ENCODE measurements at places on chromosomes 7 and 10. TPM values are rescaled to one million over a fixed set of nuclear protein-coding genes. Genes with fewer than 3 reads are reported as not detected.

DNA sequence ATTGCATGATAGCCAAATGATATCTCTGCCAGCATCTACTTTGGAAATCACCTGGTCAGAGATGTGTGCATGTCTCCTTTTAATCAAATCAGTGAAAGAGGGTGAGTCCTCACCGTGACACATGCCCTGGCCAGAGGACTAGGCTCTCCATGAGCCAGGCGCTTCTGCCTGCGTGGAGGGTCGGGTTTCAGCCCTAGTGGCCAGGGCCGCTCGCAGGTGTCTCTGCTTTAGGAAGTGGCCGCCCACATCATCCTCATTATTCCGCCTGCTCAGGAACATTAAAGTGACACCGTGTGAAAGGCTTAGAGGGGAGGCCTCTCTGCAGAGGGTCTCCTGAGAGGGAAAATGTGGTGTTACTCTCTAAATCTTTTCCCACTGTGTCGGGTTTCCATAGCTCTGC lies 173.6 kb upstream of the PRKCQ start:
- no peak for DNase-seq

DNA sequence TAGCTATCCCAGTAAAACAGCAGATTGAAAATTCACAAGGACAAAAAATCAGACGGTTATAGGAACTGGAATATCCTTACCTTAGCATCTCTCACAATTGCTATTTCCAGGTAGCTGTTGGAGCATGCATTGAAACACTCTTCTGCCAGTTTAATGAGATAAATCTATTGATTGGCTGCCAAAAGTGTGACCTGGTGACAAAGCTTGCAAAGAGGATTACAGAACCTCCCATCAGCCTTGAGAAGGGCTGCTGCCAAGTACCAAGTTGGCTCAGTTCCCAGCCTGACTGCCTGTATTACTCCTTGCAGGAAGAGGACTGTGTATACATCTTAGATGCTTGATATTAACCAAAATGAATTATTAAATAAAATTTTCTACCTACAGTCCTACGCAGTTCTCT lies 5.1 kb downstream of the PRLHR start:
- no peak for DNase-seq

- DNase-seq, result no peak
Observed at GRCh38 chr7:148662646-148663045, 36.1 kb upstream of the CUL1 start.

- no peak for DNase-seq
Observed at GRCh38 chr10:12717981-12718707, 283.4 kb downstream of the CCDC3 start.

- DNase-seq, result no peak
Observed at GRCh38 chr10:127738512-127739424, 1.8 kb downstream of the FOXI2 start.

GRCh38 chr7:158063850-158064610 lies 523.6 kb downstream of the PTPRN2 start:
- DNase-seq, result no peak

DNA sequence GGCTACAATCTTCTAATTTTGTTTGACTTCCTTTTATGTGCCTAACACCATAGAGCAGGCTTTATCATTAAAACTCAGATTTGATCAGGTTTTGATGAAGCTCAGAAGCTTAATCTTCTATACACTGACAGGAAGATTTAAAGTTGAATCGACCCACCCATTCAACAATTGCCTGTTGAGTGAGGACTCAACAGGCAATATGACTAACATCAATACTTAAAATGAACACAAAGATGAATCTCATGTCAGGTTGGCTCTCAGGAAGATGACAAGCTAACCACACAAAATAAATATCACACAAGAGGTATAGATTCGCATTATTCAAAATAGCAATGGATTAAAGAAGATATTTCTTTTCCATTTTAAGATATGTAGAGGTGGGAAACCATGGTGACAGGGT lies 36.7 kb upstream of the SNX13 start:
- DNase-seq, result no peak

- DNase-seq, result no peak
Observed at GRCh38 chr7:96004578-96004977, 232.2 kb downstream of the DYNC1I1 start.

- no peak for DNase-seq
Observed at GRCh38 chr7:155918720-155919390, 106.6 kb upstream of the SHH start.

DNA sequence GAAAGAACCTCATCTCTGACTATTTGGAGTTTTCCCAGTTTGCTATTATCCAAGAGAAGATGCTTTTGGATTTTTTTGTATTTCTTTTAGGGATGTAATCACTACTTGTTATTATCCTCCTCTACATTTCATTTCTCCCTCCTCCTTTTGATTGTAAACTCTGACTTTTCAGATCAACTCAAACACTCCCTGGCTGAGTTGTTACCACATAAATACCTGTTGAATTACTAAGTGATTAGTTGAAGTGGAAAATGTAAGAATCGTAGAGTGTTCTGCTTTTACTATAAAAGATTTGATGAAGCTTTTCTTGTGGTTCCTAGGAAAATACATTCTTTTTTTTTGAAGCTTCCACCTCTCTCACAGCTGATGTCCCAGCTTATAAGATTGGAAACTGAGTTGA lies 164.1 kb upstream of the C1GALT1 start:
- no peak for DNase-seq

DNA sequence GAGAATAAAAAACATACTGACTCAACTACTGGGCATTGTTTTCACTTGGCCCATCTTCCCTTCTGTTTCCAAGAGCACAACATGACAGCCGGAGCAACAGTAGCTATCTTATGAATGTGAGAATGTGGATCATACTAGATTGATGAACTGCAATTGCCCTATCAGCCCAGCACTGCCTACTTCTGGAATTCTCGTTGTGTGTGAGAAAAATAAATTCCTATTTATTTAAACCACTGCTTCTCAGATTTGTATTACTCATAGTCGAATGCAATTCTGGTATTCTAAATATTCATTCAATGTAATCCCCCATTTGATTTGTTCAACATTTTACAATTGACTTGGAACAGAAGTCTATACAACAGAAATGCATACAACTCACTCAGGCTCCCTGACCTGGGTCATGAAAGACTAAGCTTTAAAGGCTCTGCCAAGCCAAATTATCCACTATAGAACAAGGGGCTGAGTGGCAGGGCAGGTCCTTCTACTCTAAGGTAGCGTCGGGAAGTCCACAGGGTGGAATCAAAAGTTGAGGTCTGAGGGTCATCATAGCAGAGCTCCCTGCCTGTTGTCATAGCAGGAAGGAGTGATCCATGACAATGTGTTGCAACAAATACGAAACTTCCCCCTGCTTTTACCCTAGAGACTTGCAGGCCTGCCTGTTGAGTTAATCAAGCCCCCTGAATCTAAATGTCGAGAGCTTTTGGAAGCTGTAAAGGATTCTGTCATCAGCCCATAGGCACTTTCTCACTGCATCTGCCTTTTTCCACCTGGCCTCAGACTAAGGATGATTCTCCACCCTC lies 12.4 kb upstream of the JAZF1 start:
- no peak for DNase-seq

- DNase-seq, result no peak
Observed at GRCh38 chr7:70975754-70976153, 156.2 kb upstream of the GALNT17 start.

DNA sequence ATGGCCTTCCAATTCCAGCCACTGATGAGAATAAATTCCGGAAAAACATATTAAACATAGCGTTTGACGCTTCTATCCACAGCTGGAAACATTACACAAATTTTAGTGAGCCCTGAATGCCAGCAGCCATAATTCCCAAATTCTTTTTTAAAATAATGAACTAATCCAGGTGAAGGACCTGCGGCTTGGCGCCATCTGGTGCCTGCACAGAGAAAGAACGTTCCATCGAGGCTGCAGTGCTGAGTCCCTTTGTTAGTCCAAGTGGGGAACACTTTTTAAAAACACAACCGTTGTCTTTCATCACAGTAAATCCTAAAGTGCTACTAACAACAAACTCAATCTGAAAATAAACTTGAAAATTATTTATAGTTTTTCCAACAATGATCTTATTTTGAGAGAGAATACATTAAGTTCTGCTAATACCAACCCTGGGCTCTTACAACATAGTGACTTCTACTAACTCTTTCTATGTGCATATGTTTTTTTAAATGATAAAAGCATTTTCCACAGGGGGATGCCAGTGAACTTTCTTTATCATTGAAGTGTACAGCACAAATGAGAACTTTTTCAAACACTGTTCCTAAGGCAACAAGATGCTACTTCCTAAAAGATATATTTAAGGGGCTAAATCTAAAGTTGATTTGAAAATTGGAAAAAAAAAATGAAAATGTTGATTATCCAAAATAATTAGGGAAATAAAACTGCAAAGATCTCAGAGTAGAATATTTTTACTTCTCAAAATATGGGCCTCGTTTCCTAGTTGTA lies 166.9 kb upstream of the RNF32 start:
- no peak for DNase-seq

DNA sequence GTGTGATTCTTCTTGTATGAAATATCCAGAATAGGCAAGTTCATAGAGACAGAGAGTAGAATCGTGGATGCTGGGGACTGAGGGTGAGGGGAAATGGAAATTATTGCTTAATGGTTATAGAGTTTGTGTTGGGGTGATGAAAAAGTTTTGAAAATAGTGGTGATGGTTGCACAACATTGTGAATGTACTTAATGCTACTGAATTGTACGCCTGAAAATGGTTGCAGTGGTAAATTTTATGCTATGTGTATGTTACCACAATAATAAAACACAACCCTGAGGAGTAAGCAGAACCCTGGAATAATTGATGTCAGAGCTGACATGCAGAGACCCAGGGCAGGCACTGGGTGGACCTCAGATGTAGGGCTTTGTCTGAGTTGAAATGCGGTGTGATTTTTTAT lies 57.6 kb downstream of the TACR2 start:
- no peak for DNase-seq

DNA sequence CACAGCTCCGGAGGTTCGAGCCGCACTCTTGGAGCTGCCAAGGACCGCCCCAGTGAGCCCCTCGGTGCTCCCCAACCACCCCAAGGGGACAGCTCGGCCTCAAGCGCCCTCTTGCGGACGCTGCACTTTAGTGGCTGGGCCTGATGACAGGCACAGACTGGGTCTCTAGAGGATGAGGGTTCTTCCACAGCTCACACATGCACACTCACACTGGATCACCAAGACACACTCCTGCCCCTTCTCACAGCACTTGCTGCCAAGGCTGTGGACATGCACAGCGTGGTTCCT lies 2.1 kb downstream of the RET start:
- no peak for DNase-seq

- peak; percentile 45 for DNase-seq
Observed at GRCh38 chr7:105003275-105003674, 10.7 kb upstream of the KMT2E start.

GRCh38 chr10:86579883-86580520 lies 58.4 kb upstream of the WAPL start:
- no peak for DNase-seq

Gene IGF2BP3
- 0.32 TPM for total RNA-seq

Gene CTBP2
- total RNA-seq, result 1.0 TPM

Gene MYL10
- not detected for total RNA-seq

Gene FIS1
- 126 TPM for total RNA-seq

Gene AGR3
- not detected for total RNA-seq

Gene PHYHIPL
- total RNA-seq, result not detected

Data from activated T-cell treated with anti-CD3 and anti-CD28 coated beads, Interleukin-2, amount 50 U/mL, for 4 hours (primary cell).